ENCODE measurements at places on chromosomes 5 and 9.

DNA sequence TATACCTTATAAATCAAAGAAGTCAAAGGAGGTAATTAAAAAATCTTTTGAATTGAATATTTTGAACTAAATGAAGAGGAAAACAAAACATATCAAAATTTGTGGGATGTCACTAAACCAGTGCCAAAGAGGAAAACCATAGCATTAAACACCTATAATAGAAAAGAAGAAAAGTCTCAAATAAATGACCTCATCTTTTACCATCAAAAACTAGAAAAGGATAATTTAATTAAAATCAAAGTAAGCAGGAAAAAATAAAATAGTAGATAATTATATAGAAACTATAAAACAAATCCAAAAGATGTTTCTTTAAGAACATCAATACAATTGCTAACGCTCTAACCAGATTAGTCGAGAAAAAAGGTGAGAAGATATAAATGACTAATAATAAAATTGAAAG is 47.8 kb downstream of the LPAR1 start:
- no peak for DNase-seq

- DNase-seq: no peak
Measured at GRCh38 chr5:149421834-149422233, 42.7 kb upstream of the IL17B start.

GRCh38 chr5:180353048-180353979 is at the start of gene GFPT2:
Gene GFPT2 (minus strand): TSS chr5:180353336. CDS start chr5:180353217, 119 bp downstream.
- peak; percentile 94 for DNase-seq

DNA sequence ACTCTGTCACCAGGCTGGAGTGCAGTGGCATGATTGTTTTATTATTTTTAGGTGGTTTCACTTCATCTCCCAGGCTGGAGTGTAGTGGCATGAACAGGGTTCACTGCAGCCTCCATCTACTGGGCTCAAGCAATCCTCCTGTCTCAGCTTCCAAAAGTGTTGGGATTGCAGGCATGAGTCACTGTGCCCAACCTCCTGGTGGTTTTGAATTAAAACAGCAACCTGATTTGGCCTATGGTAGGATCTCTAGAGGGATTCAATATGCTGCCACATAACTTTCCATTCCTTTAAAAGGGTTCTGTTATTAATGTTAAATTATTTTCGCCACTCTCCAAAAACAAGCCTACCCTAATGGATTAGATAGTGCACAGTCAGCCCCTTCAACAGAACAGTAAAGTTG is 9.9 kb upstream of the HSPA4 start:
- DNase-seq: peak; percentile 39

DNA sequence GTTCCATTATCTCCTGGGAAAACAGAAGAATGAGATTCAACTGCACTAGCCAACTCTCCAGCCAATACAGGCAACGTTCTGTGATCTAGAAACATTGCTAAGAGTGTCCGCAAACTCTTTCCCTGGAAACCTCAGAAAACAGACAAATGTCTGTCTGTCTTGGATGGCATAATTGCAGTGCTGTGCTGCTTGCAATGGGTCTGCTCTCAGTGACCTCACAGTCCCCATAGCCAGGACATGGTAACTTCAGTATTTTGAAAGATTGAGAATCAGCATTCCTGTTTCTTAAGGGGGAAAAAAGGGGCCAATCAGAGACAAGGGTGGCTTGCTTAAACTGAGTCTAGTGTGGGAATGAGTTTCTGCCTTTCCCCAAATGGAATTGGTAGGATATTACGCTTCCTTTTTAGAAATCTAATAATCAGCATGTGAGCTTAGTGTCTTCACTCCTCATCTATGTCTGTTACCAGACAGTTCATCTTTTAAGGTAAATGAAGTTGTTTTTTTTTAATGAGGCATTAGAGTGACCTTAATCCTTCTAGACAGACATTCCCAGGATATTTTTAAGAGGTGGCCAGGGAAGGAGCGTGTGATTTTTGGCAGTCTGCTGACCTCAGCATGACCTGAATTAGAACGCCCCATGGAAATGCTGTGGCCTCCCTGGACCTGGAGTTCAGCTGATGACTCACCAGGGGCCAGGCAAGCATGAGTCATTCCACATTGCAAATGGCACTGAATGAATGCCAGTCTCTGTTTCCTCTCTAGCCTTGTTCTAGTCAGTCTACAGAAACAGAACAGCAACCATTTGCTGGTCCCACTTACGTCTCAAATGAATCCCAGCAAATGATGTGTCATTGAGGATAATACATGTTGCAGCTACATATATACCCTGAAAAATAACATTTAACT is 210.2 kb upstream of the ACTBL2 start:
- DNase-seq: peak; percentile 97

- peak; percentile 70 for DNase-seq
Measured at GRCh38 chr9:136901516-136902258, 15.4 kb downstream of the TRAF2 start.

- no peak for DNase-seq
Measured at GRCh38 chr5:134449167-134449566, 37.5 kb upstream of the CDKN2AIPNL start.

DNA sequence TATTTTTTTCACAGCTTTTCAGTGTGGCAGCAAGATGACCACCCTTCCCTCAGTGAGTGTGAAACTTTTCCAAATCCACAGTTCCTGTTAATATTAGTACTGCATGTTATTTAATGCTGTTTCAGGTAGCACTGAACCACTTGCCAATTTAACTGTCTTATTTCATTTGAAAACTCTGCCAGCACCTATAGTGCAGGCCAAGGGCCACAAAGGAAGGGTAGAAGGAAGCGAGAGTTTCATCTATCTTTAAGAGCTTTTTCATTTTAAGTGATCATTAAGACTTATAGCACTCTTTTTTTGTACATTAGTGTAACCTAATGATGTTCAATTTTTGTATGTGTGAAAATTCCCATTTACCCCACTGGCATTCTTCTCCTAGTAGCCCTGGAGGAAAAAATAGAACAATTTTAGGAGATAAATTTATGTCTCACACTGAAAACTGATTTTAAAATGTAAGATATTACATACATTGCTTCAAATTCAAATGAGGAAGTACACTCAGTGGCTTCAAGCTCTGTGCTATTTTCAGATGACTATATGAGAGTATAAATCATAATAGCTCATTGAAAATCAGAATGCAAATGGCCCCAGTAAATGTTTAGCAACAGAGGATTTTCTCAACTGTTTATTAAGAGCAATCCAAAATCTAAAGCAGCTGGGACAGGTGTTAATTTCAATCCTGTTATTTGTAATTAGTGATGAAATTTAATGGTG is 820.5 kb downstream of the PTPRD start:
- DNase-seq: no peak

DNA sequence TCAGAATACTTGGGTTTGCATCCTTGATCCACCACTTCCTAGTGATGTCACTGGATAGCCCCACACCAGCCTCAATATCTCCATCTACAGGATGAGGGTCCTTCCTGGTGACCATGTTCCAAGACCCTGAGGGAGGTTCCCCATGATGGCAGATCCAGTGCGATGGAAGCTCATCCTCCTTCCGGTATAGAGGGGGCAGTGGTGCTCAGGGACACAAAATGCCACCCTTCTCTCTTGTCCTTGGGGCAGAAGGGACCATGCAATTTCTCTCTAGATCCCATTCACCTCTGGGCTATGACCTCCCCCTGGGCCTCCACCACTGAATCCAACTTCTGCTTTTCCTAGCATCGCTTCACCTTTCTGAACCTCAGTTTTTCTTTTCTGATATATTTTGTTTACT is 5.4 kb upstream of the SLC25A51 start:
- DNase-seq: no peak

DNA sequence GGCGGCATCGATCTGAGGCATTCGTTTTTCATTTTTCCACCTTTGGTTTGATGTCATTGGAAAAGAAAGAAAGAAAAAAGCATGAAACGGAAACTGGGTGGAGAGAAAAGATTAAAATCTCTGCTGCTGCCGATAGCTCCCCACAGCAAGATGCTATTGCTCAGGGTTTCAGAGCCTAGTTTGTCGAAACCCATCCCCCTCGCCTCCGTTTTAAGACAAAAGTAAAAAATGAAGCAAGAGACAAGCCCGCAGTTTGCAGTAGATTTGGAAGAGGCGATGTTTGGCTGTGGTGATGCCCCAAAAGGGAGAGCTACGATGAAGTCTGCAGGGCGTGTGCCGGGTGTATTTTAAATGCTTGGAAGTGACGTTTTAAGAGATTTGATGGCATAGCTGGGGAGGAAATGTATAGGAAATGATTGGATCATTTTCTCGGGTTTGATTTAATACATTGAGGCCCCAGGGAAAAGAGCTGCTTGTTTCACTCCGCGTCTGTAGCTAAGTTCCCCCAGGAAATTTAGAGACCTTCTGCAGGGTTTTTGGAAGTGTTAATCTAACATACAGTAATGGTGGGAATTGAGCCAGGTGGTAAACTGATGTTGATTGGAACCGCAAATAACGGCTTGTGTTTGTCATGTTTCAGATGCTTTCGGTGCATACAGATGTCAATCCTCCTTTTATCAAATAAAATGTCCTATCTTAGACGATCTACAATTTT is 909 bp downstream of the NDFIP1 start:
- peak; percentile 14 for DNase-seq

DNA sequence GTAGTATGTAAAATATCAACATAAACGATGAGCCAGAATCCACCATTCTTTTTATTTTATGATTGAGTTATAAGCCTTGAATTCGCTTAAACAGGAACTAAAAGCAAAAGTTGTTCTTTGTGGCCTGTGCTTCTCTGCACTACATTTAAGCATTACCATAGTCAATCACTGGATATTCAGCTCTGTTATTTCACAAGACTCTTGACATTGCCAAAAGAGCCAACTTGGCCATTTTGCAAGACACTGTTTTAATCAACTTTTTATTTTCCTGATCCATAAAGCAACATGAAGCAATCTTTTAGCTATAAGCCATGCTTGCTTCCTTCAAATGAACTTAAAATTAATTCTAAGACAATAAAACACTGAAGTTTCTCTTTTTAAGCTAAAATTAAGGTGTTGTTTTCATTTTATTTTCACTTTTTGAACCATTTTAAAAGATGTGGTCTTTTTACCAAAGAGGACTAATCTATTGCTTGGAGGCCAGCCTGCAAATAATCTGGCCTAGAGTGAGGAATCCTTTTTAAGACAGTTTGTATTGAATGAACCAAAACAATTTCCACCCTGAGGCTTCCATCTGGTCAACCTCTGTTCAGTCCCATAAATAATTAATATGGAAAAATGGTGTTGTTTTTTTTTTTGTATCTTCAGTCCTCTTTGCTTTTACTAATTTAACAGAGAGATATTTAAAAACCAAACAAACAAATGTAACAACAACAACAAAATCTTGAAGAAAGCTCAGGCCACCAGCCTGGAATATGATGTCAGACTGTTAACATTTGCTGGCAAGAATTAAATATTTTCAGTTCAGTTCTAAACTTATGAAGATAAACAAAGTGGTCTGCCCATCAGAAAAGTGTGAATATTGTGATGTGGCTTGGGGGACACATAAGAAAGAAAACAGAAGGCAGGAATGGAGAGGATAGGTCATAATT is 274.4 kb downstream of the MARCHF11 start:
- DNase-seq: no peak

DNA sequence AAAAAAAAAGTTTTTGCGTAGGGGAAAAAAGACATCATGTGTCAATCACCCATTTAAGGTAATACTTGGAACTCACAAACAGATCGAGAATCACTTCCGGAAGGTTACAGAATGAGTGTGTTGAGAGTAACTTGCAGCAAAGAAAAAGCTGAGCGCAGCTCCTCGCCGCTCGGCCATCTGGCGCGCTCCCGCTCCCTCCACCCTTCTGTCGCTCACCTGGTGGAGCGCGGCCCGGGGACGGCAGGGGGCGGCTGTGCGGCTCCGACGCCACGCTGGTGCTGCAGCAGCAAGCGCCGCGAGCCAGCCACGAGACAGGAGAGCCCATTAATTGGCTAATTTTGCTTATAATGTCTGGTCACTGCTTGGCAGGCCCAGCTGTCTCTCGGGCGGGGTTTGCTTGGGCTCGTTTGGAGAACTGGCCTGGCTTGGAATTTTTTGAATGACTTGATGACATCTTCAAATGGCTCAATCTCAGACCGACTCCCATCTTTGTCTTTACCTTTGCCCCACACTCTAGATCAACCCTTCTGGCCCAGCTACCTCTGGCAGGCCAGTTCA is 601.8 kb downstream of the CCDC171 start:
- peak; percentile 75 for DNase-seq

DNA sequence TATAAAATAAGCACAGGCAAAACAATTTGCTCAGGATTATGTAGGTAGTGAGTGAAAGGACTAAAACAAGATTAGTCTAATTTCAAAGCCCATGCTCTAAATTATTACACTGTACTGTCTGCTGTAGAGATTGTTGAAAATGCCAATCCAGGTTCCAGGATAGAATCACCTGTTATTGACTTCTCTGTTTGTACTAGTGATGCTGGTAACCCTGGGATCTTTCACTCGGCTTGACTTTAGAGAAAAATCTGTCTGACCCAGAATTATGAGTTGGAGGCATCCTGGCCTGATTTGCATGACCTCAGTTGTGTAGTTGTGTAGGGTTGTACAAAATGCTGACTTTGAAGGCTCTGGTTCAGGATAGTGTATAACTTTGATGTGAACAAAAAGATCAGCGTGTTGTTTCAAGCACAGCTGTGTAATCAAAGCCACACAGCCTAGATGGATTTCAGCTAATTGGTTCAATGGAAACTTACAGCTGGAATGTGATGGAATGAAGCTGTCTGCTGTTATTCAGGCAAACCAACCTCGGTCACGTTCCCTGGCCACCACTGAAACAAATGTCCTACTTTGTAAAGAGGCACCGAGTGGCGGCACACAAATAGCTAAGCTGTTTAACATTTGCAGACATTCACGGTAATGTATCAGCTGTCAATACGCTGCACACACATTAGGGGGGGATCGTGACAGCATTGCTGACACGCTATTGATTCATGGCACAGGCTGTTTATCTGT is 340.3 kb downstream of the KCTD16 start:
- DNase-seq: peak; percentile 3

DNA sequence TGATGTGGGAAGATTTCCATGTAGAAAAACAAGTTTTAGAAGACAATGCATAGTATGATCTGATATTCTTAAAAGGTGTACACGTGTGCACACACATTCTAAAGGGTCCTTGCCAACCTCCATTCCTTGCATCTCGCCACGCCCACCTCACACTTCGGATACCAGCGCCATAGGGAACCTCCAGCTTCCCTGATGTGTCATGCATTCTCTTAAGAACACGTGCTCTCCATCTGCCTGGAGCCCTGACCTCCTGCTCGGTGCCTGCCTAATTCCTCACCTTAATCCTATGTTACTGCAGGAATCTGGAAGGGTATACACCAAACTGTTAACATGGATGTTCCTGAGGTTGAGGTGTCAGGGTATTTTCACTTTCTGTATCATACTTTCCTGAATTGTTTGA is 63.1 kb downstream of the PTCD2 start:
- DNase-seq: no peak

- no peak for DNase-seq
Measured at GRCh38 chr5:108827131-108827530, 79.4 kb downstream of the FER start.

- DNase-seq: no peak
Measured at GRCh38 chr5:74054641-74055421, 428.8 kb downstream of the ARHGEF28 start.

- no peak for DNase-seq
Measured at GRCh38 chr9:13491493-13492424, 212.3 kb upstream of the MPDZ start.

GRCh38 chr9:1152171-1152570 is 102.0 kb downstream of the DMRT2 start:
- no peak for DNase-seq

GRCh38 chr5:176814313-176814685 is 3.9 kb downstream of the UNC5A start:
- no peak for DNase-seq
